ENCODE measurements at places on chromosomes 2 and 18.

DNA sequence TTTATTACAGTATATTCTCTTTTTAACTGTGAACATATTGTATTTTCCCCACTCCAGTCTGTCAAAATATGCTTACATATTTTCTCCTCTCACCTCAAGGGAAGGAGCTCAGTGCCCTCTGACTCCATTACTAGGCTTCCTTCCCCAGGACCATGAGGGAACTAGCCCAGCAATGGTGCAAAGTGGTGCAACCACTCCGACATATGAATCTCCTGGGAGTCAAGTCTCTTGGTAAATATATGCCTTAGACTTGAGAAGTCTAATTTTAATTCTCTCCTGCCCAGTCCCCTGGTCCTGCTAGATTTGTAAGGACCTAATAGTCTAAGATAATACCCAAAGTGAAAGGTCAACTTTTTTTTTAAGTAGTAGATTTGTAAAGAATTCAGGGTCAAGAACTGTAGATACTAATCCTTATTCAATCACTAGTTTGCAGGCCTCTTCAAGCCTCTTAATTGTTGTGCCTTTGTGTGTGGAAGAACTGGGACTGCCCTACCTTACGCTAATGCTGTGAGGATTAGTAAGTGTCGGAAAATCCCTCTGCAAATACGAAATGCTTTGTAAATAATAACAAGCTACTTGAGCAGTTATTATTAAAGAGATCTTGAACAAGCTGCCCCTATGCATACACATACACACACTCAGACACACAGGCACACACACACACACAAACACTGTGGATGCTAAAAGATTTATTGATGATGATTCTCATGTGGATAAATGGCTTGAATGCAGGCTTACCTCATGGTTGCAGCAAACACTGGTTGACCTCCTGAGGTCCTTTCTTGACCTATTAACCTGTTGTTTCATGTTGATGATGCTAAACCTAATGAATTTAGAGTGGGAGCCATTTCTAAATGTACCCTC, 251.2 kb upstream of the PARD3B start:
- no peak for DNase-seq

GRCh38 chr18:23908827-23909226, 105.7 kb upstream of the TTC39C start:
- DNase-seq: no peak

- DNase-seq: no peak
Observed at GRCh38 chr2:209496586-209496982, 72.7 kb downstream of the MAP2 start.

DNA sequence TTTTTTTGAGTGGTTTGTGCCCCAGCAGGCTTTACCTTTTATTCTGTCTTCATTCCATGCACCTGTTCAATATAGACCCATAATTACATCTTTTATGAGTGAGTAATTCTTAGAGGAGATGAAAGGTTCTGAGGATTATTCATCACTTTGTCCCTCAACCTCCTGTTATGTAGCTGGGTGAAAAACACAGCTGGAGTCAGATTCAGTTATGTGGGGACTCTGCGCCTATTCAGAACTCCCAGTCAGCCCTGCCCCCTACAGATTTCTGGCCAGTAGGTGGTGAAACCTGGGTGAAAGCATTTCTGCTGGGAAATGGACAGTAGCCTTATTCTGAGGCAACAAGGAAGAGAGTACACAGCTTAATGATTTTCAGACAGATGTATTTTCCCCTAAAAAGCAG, 107.8 kb downstream of the MGAT5 start:
- no peak for DNase-seq

All from activated CD4-positive, alpha-beta T cell treated with anti-CD3 and anti-CD28 coated beads for 48 hours (primary cell).